ENCODE measurements at places on chromosomes 5 and 9.

GRCh38 chr9:120214332-120214731 is 365.6 kb downstream of the CDK5RAP2 start:
- no peak for DNase-seq

DNA sequence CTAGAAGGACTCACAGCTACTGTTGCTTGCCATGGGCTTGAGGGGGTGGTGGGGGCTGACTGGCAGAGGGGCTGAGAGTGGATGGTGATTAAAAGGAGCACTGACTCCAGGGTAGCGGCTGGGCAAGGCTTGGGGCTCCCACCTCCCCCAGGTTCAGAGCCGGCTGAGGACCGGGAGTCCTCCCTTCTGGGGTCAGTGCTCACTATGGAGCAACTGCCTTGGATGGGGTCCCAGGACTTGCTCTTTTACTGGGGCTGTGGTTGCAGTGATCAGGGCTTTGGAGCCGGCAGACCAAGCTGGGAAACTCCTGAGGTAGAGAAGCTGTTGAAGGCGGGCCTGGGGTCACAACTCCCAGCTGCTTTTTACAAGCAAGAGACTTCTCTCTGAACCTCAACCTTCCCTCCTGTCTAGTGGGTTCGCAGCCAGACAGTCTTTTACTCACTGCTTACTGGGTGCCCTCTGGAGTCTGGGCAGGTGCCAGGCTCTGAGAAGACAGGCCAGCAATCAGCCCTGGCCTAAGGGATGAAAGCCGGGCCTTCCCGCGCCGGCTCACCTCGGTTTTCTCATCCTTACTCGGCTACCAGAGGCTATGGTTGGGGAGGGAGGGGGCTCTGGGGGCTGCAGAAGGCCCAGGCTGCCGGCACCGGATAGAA is 795 bp upstream of the ASS1 start:
- DNase-seq, result no peak

DNA sequence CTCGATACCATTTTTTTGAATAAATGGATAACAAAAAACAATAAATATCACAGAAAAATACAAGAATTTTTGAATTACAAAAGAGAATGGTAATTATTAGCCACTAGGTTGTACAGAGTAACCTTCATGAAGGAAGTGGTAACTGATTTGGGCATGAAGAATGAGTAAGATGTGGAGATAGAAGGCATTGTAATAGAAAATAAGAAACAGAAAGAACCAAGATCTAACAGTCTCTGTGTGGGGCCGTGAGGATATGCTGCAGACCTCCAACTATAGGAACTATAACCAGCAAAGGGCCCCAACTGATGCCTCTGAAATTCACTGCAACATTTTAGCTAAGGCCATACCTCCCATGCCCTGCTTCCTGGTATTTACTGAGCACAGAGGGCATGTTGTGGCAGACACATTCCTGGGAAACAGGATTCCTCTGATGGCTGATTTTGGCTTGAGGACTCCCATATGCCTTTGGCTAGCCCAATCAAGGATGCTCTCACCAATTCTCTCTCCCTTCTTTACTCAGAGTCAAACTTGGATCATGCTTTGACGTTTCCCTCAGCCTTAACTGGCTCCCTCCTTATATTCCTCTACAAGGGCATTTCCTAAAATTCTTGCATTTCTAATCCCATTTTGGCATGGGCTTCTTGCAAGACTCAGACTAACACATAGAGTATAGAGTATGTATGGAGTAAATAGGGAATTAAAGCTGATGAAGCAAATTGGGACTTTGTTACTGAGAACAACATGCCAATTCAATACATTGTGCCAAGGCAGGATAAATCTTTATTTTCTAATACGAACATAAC is 208.9 kb downstream of the PDE4D start:
- DNase-seq, result no peak

DNA sequence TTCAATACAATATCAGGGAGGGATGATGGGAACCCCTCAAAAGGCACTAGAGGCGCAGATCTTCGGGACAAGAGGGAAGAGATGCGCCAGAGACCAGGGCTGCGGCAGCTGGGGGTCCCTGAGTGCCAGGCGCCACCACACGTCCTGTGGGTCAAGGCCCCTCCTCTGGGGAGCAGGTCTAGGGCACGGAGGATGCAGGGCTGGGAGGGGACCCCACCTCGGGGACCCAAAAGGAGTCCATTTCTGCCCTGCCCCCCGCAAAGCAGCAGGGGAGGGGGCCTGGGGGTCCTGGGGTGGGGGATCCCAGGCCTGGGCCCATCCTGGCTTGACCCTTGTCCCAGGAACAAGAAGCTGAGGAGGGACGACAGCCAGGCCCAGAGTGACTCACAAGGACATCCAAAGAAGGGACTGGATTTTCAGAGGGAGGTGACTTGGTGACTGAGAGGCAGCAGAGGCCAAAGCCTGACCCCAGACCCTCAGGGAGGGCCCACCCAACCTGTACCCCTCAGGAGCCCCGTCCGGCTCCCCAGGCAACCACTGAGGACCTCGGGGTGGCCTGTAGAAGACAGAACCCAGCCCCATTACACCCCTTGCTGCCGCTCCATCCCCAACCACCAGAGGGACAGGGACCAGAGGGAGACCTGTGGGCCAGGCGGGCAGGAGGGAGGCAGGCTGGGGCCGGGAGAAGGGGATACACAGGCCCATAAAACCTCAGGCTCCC is 54.2 kb downstream of the LRSAM1 start:
- peak; percentile 16 for DNase-seq

GRCh38 chr5:120093178-120093577 is 370.9 kb upstream of the PRR16 start:
- DNase-seq, result peak; percentile 2

GRCh38 chr9:106307670-106308069 is 555.3 kb upstream of the ZNF462 start:
- no peak for DNase-seq

GRCh38 chr5:170597109-170597751 is 93.4 kb downstream of the KCNIP1 start:
- no peak for DNase-seq

DNA sequence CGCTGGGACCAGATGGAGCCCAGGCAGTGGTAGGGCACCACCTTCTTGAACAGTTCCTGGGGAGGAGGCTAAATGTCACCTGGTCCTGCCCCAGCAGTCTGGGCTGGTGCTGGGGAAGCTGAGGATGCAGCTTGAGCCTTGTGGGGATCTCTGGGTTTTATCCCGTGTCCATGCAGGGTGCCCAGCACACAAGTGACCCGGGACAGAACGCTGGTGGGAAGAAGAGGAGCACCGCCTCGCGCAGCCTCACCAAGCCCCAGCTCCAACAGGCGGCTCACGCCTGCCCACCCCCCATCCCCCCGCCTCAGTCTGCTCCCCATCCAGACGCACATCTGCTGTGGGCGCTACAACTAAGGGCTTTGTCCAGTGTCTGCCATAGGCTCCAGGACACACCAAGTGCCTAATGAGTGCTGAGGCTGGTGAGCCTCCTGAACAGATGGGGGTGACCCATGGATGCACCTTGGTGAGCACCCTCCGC is 13.8 kb downstream of the RALGDS start:
- DNase-seq, result no peak

DNA sequence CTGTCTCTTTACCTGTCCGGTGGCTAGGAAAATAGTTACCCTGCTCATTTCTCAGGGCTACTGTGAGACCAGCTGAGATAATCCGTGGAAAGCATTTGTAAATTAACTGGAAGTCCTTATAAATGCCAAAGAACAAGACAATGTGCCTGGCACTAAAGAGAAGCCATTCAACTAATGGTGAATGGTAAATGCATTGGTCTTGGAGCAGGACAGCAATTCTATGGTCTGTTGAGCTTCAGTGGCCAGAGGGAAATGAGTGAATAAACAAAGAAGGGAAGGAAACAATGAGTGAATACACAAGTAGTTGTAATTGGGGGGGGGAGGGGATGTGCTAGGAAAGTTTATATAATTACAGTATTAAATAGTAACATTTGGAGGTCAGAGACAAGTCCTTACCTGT is 353.6 kb downstream of the SEMA5A start:
- DNase-seq, result no peak

GRCh38 chr9:131608493-131609037 is 63.2 kb downstream of the PRRT1B start:
- DNase-seq, result no peak

DNA sequence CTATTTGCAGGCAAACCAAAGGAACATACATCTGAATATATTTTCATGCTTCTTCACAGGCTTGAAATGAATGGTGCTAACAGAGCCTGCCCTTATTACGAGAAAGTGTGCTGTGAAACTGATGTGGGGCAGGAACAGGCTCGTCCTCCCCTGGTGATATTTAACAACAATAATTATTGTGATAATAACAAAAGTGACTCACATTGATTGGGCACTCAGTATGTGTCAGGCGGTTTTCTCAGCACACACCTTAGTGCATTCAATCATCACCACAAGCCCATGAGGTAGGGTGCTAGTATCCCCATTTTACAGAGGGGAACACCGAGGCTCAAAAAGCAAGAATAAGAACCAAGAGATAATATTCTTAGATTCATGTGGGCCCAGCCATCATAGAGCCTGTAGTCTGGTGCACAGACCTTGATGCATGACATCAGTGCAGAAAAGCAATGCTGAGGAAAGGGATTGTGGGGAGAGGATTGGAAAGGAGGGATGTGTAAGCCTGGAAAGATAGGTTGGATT is 18.1 kb upstream of the BOD1 start:
- no peak for DNase-seq

GRCh38 chr9:69319324-69320025 is 5.5 kb upstream of the ENTREP1 start:
- DNase-seq, result no peak

GRCh38 chr9:72753266-72753893 is 199.5 kb downstream of the ALDH1A1 start:
- no peak for DNase-seq

- peak; percentile 47 for DNase-seq
Observed at GRCh38 chr9:124770359-124771020, 621 bp downstream of the NR6A1 start.

DNA sequence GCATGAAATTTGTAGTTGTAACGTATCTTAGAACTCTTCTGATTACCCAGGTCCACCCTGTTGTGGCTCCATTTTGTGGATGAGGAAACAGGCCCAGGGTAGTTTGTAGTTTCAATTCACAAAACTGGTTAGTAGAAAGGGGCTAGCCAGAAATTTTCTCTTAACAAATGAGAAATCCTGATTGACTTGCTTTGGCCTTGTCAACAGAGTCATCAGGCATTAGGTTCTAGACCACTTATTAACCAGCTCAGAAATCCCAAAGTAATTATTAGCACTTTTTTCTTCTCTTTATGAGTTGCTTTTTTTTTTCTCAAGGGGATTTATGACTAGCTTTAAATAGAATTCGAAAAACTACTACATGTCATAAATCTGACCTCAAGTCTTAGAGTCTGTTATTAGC is 160.2 kb downstream of the SH3GL2 start:
- no peak for DNase-seq

- no peak for DNase-seq
Observed at GRCh38 chr5:33933723-33934169, 2.4 kb upstream of the RXFP3 start.

GRCh38 chr5:72379936-72380335 is 59.8 kb downstream of the PTCD2 start:
- no peak for DNase-seq

GRCh38 chr9:130042406-130042884 is 544 bp downstream of the FNBP1 start:
- no peak for DNase-seq

DNA sequence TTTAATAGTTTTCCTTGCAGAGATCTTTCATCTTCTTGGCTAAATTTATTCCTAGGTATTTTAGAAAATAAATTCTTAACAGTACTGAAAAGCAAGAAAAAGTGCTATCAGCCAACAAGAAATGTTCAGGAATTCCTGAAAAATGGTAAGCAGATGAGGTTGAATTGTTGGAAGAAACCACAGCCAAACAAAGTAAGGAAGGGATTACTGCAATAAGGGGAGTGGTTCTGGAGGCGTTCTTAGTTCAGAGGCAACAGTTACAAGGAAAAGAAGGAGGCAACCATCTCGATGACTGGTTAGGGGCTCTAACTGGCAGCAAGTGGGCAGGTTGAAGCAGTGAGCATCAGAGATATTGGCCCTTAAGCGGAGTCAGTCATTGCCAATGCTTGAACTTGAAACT is 12.8 kb upstream of the OR13J1 start:
- DNase-seq, result no peak

GRCh38 chr9:93657331-93658111 is 81.1 kb downstream of the PHF2 start:
- no peak for DNase-seq

- no peak for DNase-seq
Observed at GRCh38 chr5:77569409-77569808, 69.1 kb downstream of the OTP start.

DNA sequence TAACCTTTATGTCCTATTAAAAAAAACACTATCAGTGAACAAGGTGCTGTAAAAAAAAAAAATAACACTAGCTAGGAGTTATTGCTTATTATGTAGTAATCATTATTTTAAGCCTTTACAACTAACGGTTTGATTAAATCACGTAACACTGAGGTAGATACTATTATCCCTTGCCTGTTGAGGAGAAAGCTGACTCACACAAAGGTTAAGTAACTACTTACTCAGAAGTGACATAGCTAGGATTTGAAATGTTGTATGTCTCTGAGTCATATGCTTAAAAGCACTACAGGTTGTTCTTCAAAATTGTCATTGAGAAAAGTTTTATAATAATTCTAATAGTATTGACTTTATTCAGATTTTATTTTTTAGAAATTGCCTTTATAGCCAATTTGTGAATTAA is 8.8 kb downstream of the TENT2 start:
- DNase-seq, result no peak

- no peak for DNase-seq
Observed at GRCh38 chr9:98755006-98755618, 41.2 kb downstream of the ANKS6 start.

DNA sequence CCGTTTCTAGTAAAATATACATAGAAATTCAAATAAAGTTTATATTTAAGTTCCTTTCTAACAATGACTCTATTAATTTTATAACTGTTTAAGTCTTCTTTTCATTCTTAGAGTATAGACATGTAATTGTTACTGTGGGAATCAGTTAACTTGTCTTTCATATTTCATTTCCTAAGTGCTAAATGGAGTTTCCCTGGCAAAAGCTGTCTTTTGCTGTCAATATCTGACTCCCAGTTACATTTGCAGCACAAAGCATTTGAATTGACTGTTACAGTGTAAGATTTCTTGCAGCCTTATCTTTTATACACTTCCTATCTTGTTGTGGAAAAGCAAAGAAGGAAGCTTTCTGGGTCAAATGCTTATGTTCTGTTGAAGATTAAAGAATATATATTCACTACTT is 1026.3 kb downstream of the CDH9 start:
- DNase-seq, result no peak

GRCh38 chr5:54630738-54631359 is 113.3 kb downstream of the SNX18 start:
- no peak for DNase-seq

- no peak for DNase-seq
Observed at GRCh38 chr5:132179405-132179804, 48.2 kb downstream of the P4HA2 start.

- no peak for DNase-seq
Observed at GRCh38 chr9:36250079-36250478, 8.2 kb downstream of the GNE start.

GRCh38 chr5:139177809-139178588 is 20.2 kb downstream of the SIL1 start:
- no peak for DNase-seq

- peak; percentile 93 for DNase-seq
Observed at GRCh38 chr5:154857530-154858296, 714 bp upstream of the CNOT8 start.

All from CD4-positive, alpha-beta T cell treated with Interleukin-10 for 1 hour (primary cell).